ENCODE measurements at places on chromosomes 5 and 9.

GRCh38 chr9:35905912-35906679 is at the start of gene HRCT1:
Gene HRCT1 (plus strand): TSS chr9:35906202. CDS start chr9:35906288, 86 bp downstream.
- no peak for DNase-seq

- no peak for DNase-seq
Measured at GRCh38 chr9:272251-273213, 57.9 kb downstream of the DOCK8 start.

DNA sequence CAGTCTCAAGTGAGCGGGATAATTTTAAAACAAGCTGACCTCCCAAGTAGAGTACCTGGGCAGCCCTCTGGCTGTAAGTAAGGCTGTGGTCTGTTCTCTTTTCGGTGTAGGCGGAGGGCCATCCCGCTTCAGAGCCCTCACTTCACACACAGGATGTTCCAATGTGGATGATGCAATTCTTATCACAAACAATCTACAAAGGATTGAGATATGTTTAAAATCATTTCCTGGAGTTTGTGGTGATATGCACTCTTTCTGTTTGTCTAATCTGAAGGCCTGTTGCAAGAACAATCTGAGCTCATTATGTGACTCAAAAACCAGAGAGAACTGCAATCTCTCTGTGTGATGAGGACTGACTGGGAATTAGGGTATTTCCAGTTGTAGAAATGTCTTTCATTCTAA is 42.5 kb downstream of the ITGA2 start:
- DNase-seq: peak; percentile 80

DNA sequence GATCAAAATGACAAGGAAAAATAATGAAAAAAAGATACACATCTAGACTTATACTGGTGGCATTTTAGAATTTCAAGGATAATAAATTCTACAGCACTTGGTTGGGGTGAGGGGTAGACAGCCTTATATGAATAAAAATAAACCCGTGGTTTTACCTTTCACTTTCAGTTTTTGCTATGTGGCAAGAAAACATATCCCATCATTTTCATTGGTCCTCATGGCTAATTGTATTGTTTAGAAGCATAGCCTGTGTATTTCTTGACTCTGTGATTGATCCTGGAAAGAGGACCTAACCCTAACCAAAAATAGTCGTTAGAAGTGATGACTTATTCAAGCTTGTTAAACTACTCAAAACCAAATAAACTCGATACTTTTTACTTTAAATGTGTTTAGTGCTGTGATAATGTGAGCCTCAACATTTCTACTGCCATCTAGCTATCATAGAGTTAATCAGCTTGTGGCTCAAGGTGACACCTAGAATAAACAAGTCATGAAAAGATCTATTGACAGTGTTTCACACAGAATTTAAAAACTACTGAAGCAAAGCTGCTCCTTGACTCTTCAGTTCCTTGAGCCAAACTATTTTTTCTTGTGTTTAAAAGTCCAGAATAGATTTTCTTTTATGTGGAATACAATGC is 153.3 kb upstream of the IZUMO3 start:
- no peak for DNase-seq

GRCh38 chr9:37229882-37230482 is 109.6 kb downstream of the ZCCHC7 start:
- DNase-seq: no peak

- no peak for DNase-seq
Measured at GRCh38 chr5:134459491-134459890, 47.8 kb upstream of the CDKN2AIPNL start.

- DNase-seq: no peak
Measured at GRCh38 chr9:35560625-35561337, 44.3 kb upstream of the TESK1 start.

DNA sequence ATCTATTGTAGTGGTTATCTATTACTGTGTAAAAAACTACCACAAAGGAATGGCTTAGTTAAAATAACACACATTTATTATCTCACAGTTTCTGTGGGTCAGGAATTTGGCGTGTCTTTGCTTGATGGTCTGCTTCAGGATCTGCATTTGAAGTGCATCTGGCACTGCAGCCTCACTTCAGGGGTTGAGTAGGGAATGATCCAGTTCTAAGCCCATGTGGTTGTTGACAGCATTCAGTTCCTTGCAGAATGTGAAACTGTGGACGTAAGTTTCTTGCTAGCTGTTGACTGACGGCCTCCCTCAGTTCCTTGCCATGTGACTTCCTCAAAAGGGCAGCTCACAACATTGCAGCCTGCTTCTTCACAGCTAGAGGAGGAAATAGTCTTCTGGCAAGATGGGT is 2.1 kb upstream of the OGN start:
- peak; percentile 84 for DNase-seq

GRCh38 chr5:154757814-154758406 is 2.7 kb downstream of the LARP1 start:
- no peak for DNase-seq

GRCh38 chr9:36832164-36832795 is 201.8 kb downstream of the PAX5 start:
- no peak for DNase-seq

DNA sequence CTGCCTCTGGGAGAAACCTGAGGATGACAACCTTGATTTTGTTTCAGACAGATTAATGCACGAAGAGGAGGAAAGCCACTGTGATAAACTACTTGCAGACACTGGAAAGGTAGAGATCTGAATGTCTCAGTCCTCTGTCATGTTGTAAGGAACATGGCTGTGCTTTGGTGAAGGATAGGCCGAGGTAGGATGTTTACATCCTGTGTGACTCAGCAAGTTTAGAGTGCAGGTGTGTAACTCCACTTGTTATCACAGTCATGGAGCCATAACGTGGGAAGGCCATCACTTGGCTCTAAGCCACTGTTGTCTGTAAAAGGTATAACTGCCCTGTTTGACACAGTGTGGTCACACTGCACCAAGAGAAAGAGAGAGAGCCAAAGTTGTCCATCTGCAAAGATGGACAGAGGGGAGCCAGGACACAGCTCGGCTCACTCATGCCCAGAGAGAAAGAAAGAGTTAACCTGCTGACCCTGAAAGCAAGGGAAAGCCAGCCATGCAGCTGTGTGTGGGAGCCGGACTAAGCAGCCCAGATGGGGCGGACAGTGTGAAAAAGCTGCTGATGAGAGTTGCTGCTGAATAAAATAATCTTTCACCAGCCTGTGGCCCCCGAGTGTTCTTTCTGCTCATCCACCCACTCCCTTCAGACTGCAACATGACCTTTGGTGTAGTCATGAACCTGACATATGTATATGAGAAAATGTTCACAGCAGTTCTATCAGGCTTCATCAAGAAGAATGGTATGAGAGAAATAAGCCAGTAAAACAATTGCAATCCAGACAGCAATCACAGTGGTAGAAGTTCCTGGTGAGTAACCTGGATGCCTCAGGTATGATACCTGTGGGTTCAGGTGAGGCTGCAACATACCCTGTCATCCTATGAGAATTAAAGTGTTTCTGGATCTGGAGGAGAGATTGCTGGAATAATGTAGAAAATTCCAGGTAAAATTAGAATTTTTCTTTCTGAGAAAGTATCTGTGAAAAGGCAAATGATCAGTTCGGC is 115.9 kb downstream of the TARS1 start:
- peak; percentile 12 for DNase-seq

- no peak for DNase-seq
Measured at GRCh38 chr9:96399325-96399633, 15.8 kb upstream of the SLC35D2 start.

- no peak for DNase-seq
Measured at GRCh38 chr9:86767373-86767772, 179.9 kb downstream of the GAS1 start.

- no peak for DNase-seq
Measured at GRCh38 chr9:126024581-126025230, 277.5 kb downstream of the PBX3 start.

DNA sequence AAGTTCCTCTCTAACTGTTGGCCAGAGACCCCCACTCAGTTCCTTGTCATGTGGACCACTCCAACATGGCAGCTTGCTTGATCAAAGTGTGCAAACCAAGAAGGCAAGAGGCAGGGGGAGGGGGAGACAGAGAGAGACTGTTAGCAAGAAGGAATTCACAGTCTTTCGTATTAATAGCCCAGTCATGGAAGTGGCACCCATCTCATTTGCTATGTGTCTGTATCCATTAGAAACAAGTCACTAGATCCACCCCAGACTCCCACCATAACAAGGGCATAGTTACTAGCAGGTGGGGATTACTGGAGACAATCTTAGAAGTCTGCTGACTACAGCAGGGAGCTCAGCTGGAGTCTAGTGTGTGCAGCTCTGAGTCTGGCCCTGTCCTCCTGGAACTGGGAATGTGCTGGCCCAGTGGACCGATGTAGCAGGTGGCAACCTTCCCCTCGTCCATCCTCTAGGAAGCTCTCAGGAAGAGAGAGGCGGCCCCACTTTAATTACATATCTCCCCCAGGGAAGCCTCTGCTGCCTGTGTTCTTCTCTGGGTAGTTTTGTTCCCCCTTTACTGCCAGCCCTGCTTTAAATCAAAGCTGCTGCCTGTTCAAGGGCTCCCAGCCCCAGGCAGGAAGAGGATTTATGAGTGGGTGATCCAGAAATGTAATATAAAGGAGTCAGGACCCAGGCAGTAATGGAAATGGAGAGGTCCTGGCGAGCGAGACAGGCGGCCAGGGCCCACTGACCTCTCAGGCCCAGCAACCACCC is 47.8 kb upstream of the ALDH1B1 start:
- no peak for DNase-seq

DNA sequence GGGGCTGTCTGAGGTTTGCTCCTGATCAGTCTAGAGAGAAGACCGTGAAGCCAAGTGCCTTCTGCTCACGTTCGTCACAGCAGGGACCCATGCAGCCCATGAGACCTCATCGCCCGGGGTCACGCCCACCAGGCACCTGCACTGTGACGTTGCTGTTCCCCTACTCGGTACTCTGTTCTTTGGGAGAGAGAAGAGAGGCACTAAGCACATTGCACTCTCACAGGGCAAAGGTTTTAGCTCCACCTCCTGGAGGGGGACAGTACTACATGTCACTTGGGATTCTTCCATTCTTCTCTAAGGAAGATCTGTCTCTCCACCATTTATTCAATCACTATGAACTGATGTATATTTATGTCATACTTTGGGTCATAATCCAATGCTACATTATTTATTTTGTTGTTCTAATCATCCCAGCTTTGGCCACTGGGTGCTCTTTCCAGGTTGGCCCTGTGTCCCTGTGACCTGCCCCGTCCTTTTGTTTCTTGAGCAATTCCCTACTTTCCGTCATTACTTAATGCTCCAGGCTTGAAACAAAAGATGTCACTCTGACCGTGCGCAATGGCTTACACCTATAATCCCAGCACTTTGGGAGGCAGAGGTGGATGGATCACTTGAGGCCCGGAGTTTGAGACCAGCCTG is 31.4 kb upstream of the BRD3 start:
- peak; percentile 62 for DNase-seq
